ENCODE measurements at places on chromosomes 12 and 14.

GRCh38 chr14:53367644-53368026 is 214.5 kb upstream of the DDHD1 start:
- no peak for DNase-seq

DNA sequence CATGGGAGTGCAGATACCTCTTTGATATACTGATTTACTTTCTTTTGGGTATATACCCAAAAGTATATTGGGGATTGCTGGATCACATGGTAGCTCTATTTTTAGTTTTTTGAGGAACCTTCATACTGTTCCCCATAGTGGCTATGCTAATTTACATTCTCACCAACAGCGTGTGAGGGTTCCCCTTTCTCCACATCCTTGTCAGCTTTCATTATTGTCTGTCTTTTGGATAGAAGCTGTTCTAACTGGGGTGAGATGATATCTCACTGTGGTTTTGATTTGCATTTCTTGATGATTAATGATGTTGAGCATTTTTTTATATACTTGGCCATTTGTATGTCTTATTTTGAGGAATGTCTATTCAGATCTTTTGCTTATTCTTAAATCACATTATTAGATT is 44.1 kb upstream of the JDP2 start:
- no peak for DNase-seq

DNA sequence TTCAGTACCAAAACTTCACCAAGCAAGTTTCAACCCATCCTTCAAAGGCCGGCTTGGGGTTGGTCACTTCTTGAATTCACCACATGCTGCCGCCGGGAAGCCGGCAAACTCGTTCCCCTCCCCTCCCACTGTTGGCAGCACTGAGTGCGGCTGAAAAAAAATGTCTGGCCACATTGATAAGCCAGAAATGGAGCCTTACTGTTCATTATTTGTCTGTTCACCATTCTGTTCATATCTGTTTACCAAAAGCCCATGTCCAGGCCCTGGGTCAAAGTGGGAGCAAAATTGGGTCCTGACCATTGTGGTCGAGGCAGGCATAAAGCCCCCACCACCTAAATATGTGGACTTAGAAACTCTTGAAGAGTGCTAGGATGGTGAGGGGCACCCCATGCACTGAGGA is 7.3 kb upstream of the HSP90AA1 start:
- DNase-seq = no peak

- DNase-seq = no peak
These were observed 17.8 kb downstream of the POMT2 start for GRCh38 chr14:77302926-77303325.

GRCh38 chr12:83477696-83478095 is 791.0 kb downstream of the TMTC2 start:
- no peak for DNase-seq

DNA sequence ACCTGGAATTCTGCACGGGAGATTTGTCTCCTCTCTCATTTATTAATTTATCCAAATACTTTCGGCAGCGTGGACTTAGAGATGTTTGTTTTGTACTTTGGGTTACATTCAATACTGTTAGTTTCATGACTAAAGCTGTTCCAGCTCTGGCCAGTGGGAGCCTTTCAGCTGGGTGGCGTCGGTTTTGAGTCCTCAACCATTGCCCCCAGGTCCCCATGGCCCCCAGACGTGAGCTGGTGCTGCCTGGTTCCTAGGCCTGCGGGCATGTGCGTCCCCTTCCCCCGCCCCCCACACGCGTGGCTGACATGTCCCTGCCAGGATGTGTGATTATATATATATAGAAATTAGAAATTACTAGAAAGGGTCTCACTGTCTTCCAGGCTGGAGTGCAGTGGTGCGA is 48.2 kb downstream of the KIF26A start:
- DNase-seq = no peak

- DNase-seq = no peak
These were observed 121.6 kb downstream of the KTN1 start for GRCh38 chr14:55701638-55702037.

- no peak for DNase-seq
These were observed 50.4 kb downstream of the DYRK2 start for GRCh38 chr12:67698672-67699581.
